CD4-positive, alpha-beta T cell treated with Interferon gamma for 1 hour (primary cell): ENCODE measurements at places on chromosomes 1 and 21.

DNA sequence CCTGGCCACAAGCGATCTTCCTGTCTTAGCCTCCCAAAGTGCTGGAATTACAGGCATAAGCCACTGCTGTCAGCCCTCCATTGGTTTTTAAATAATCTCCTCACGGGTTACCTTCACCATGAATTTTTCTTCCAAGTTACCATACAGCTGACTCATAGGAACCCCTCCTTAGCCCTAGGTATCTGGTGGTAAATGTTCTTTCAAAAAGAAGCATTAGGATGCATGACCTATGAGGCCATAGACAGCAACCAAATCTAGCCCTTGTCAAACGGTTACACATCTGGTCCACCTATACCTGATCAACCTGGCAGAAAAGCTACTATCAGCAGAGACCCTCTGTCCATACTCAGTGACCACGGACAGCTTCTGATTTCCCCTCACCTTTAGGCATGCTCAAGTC, 12.7 kb upstream of the DEGS1 start:
- no peak for DNase-seq

- DNase-seq = no peak
These were observed 68.5 kb downstream of the STUM start for GRCh38 chr1:226617109-226617508.

DNA sequence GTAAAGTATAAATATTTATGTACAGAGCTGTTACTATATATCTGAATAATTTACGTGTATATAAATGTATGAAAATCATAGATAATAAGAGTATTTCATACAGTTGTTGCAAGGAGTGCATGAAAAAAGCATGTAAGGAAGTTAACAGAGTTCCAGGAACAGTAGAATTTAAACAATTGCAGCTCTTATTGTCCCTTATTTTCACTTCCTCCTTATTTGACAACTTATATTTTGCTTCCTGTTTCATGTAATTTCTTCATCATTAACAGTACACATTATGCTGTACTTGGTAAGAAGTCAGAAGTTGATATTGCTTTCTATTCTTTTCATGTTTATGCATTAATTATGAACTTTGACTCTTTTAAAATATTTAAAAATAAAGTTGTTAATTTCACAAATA, 681.5 kb downstream of the LRRIQ3 start:
- DNase-seq = no peak

DNA sequence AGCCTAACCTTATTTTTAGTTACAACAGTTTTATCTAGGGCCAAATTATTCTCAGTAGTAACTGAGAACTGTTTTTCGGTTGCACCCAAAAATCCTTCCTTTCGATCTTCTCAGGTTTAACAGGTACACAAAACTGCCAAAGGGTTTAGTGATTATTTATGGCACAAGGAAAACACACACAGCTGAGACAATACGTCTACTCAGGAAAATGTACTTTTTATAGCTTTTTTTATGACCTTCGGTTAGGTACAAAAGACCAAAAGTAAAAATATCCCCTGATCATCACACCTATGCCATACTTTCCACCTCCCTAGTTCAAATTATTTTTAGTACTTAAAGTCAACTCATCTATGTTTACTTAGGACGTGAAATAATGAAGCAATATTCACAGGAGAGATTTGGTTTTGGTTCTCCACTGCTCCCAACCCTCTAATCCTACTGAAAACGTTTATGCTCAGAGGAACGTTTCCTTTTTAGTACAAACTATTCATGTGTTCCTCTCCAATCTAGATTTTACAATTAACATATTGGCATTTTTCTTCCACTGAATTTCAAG, 48.7 kb downstream of the TTLL7 start:
- no peak for DNase-seq

- DNase-seq = no peak
These were observed 142.7 kb upstream of the SERTAD4 start for GRCh38 chr1:210089855-210090254.

DNA sequence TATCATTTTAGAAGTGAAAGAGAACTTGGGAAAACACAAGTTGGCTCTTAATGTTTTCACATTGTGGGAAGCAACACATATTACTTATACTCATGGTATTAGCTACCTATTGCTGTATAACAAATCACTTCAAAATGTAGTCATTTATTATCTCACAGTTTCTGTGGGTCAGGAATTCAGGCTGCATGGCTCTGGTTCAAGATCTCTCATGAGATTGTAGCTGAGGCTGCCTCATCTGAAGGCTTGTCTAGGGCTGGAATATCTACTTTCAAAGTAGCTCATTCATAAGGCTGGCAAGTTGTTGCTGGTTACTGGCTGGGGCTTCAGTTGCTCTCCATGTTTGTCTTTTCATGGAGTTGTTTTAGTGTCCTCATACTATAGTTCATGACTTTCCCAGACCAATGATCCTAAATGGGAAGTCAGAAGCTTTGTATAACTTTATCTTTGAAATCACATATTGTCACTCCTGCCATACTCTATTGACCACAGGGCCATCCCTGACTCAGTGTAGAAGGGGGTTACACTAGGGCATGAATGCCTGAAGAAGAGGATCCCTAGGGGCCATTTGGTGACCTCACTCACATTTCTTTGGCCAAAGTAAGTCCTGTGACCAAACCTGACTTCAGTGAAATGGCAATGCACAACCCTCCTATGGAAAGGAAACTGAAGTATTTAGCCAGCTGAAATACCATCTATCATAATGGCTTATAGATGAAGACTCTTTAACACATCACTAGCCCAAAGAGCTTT, 37.9 kb upstream of the POU2F1 start:
- DNase-seq = no peak

GRCh38 chr1:47901001-47901575, 96.1 kb downstream of the TRABD2B start:
- no peak for DNase-seq

DNA sequence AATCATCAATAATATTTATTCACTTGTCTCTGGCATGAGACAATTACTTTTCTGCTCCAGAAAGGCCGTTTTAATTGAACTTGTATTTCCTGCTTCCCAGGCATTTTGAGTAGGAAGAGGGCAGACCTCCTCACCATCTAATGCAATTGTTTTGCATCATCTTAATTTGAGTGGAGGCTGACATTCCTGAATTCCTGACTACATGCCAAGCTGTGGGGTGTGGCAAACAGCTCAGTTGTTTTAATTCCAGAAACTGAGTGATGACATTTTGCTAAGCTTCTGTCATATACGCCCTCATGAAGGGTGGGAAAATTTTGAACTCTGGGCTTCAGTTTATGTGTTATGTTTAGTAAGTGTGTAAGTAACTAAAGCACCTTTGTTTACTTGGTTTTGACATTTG, 125.4 kb upstream of the USP25 start:
- DNase-seq = no peak

DNA sequence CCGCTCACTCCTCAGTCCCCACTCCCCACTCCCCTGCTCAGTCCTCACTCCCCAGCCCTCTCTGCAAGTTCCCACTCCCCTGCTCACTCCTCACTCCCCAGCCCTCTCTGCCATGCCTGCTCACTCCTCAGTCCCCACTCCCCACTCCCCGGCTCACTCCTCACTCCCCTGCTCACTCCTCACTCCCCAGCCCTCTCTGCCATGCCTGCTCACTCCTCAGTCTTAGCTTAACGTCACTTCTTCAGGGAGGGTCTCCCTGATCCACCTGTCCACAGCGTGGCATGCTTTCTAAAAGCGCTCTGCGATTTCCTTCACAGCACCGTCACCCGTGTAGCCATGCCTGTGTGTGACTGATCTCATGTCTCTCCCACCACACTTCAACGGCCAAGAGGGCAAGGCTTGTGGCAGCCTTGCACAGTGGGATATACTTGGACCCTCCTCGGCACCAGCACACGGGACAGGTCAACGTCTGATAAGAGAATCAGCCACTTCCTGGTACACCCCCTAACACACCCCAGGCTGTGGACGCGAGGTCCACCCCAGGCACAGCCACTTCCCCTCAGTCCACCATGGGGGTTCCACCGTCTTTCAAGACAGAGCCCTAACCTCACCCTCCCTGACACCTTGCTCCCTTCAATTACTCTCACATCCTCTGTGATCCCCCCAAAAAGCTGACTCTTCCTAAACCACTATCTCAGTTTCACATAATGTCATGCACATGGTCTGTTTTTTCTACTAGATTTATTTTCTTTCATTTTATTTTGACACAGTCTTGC, 14.0 kb downstream of the PRDM15 start:
- no peak for DNase-seq

DNA sequence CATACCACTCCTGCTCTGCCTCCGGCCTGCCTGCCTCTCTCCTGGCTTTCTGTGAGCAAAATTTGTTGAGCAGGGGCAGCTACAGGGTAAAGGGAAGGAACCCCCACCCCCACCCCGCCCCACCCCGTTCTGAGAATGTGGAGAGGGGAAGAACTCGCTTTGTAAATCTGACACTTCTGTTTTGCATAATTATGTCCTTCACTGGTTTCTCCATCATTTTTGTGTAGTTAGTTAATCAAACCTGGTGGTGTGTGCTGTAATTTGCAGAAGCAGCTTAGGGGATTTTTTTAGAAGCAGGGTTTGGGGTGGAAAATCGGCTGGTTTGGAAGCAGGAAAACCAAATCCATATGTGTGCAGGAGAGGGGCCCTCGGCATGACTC, 58.1 kb upstream of the TMEM51 start:
- DNase-seq = no peak

DNA sequence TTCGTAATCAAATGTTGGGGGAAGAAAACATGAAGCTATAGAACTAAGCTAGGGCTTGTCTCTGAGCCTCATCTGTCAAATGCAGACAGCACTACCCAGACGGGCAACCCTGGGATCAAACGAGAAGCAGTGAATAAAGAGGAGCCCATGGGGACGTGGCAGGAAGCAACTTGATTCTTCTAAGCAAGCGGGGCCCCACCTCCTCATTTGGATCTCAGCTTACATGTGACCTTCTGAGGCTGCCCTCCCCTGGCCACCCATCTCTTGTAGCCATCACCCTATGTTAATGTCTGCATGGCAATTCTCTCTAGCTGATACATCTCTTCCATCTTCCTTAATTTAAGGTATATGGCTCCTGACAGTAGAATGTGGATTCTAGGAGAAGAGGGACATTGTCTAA, 171.3 kb downstream of the IGSF21 start:
- no peak for DNase-seq

GRCh38 chr1:94110946-94111740, 9.8 kb downstream of the ABCA4 start:
- DNase-seq = no peak

DNA sequence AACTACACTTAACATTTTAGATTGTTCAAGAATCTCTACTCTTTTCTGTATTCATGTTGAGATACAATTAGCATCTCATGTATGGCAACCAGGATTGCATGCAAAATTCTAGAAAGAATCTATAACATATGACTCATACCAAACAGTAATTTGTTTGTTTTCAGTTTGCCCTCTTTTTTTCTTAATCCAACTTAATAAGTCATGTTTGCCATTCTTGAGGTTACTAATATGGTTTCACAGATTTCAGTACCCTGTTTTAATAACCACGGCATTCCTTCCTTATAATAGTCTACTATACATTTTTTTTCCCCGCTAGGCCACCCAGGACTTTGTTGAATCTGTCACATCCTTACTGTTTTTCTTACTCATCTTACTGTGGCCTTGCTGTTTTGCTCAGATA, 140.8 kb downstream of the FMN2 start:
- no peak for DNase-seq

GRCh38 chr1:236421022-236421421, 26.9 kb downstream of the EDARADD start:
- no peak for DNase-seq

- DNase-seq = no peak
These were observed 172.5 kb downstream of the PLPP3 start for GRCh38 chr1:56406821-56407220.

GRCh38 chr1:248094884-248095283, at the start of gene OR2L13:
Gene OR2L13 (plus strand): TSS chr1:248095184. CDS start chr1:248099376, 4,192 bp downstream.
- no peak for DNase-seq

DNA sequence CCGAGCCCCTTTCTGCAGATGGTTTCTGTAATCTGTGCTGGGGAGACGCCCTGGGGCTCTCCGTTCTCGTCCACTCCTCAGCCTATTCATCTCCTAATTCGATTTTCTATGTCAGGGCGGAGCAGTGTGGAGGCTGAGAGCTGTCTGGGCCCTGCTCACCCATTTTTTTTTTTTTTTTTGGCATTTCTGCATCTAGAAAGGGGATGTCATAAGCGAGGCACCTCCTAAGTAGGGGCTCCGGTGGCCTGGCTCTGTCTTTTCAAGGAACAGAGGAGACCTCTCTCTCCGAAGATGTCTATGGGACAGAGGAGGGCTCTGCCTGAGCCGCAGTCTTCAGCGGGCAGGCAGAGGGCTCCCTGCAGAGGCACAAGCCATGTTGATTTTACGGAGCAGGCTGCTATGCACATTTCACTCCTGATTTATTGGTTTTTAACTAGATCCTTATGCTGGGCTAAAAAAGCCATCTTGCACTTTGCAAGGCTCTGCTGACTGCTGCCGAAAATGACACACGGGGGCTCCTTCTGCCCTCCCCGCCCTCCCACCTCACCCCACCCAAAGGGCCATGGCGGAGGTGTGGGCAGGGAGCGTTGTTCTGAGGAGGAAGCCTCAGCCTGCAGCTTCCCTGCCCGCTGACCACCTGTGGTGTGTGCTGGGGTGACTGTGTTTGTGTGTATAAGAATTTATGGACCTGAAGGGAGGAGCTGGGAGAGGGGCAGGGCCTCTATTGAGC, 71.0 kb downstream of the FOXD2 start:
- no peak for DNase-seq
